ENCODE measurements at places on chromosomes 2 and 18.

GRCh38 chr2:150122156-150122555, 365.3 kb downstream of the RND3 start:
- DNase-seq, result no peak

- DNase-seq, result no peak
Observed at GRCh38 chr2:236871500-236872001, 214.1 kb upstream of the COPS8 start.

DNA sequence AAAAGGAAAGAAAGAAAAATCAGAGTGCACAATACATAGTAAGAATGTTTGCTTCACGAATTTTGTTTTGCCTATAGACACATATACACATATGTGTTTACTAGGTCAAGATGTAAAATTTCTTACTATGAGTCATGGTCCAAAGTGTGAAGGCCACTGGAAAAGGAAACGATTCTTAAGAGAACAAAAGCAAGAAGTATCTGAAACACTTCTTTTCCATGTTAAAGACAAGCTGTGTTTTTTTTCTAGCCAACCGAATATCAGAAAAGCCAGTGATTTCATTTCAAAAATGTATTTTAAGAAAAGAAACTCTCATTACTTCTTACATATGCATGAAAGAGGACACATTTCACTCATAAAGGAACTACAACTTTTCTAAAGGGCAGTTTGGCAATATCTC, 24.9 kb downstream of the PECR start:
- DNase-seq, result no peak

GRCh38 chr2:15729709-15730544, 138.3 kb downstream of the DDX1 start:
- DNase-seq, result peak; percentile 72

DNA sequence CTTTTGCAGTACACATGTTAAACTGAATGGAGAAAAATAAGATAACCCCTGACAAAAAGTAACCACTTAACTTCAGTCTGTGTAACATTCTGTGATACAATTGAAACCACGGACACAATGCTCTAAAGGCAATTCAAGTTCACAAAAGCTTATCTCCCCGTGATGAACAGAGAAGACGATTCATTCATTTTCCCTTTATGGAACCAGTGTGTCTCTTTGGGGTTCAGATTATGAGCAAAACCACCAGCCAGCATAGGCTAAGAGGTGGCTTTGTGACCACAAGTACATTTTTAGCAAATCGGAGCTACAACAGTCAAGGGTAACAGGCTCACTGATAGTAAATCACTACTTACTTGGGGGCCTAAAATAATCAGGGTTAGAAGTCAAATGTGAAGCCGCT, 120.6 kb upstream of the SMAD7 start:
- DNase-seq, result no peak

GRCh38 chr18:58394046-58394445, 234.8 kb downstream of the ALPK2 start:
- DNase-seq, result no peak

GRCh38 chr18:35451032-35451431, 46.7 kb downstream of the INO80C start:
- no peak for DNase-seq
